ENCODE measurements at places on chromosomes 3 and 15.

DNA sequence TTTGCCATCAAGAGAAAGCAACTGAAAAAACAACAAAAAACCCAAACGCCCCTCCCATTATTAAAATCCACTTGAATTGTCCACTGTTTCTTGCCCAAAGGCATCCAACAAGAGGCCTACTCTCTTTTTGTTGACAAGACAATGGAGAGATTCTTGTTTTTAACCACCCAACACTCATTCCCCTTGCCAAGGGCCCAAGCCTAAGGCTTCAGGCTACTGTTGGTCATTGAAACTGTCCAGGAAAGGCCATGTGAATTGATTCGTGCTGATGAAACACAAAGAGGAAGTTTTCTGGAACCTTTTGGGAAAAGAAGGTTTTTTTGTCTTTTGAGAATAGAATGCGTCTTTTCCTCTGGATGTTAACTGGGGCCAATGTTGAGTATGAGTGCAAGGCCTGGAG lies 157.4 kb upstream of the PFN2 start:
- no peak for DNase-seq

- DNase-seq: no peak
Measured at GRCh38 chr3:127042634-127043033, 59.7 kb downstream of the PLXNA1 start.

- no peak for DNase-seq
Measured at GRCh38 chr15:40852529-40852928, 8.7 kb downstream of the SPINT1 start.

DNA sequence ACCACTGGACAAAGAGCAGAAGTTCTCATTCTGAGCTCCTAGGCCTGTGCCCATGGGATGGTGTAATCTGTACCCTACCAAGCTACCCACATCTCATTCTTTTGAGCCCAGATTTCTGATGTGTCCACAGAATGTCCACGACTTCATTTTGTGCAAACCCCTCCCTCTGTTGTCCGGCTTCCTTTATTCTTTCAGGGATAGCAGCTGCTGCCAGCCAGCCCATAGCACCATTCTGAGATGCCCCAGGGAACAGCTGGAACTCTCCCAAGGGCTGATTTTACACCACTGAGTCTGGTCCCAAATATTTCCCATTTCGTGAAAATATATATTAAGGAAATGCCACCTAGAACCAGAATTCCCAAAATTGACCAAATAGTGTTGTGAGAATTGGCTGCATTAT lies 236.6 kb downstream of the SATB1 start:
- no peak for DNase-seq

DNA sequence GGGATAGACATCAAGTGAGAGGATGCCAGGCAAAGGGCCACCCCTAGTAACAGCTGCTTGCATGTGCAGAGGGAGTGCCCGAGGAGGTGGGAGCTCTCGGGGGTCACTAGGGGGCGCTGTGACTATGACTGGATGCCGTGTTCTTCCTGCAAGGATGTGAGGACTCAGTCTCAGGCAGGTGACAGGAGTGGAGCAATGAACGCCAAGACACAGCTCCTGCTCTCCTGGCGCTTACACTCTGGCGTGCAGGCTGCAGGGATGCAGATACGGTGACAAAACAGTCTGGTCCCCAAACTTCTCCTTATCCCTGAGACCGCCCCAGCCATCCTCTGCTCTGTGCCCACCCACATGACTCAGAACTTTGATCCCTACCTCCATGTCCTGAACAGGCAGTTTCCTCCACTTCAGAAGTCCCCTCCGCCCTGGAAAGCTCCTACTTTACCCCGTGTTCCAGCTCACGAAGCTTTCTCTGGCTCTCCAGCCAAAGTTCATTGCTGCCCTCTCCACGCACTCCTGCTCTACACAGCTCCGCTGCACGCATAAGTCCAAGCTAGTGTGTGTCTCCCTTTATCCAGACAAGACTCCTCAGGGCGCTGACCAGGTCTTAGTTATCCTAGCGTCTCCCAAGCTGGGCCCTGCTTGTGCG lies 14.7 kb downstream of the RHOV start:
- DNase-seq: peak; percentile 83

GRCh38 chr3:4588466-4588865 lies 95.3 kb downstream of the ITPR1 start:
- no peak for DNase-seq

- no peak for DNase-seq
Measured at GRCh38 chr3:140844072-140844471, 97.6 kb upstream of the SLC25A36 start.

DNA sequence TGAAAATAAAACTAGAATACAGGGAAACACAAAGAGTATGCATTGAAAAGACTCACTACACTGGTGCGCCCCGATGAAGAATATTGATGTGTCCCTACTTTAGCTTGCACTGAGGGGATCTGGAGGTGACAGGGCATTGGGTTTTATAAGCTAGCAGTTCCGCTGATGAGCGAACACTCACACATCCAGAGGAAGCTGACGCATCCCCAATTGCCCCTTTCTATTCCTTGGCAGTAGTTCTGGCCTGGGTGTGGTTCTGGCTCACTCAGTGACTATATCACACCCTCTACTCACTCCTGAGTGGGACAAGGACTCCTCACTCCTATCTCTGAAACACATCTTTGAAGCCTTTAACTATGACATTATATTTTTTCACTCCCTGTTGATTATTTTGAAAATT lies 71.0 kb downstream of the B3GNT5 start:
- peak; percentile 33 for DNase-seq

GRCh38 chr15:30671309-30671708 lies 45.4 kb downstream of the ARHGAP11B start:
- DNase-seq: no peak

- no peak for DNase-seq
Measured at GRCh38 chr15:70586241-70586640, 177.1 kb downstream of the UACA start.

- no peak for DNase-seq
Measured at GRCh38 chr3:149000206-149000745, 8.9 kb downstream of the GYG1 start.

DNA sequence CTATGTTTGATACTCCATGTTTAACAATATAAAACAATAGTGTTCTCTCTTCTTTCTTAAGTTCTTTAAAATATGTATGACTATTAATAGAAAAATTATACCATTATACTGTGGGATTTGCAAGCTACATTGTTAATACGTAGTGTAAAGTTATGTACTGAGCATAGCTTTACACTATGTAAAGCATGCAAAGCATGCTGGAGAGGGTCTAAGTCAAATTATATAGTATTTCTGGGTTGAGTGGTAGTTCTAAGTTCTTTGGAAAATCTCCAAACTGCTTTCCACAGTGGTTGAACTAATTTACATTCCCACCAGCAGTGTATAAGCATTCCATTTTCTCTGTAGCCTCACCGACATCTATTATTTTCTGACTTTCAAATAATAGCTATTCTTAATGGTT lies 253.0 kb downstream of the RAP2B start:
- DNase-seq: no peak

DNA sequence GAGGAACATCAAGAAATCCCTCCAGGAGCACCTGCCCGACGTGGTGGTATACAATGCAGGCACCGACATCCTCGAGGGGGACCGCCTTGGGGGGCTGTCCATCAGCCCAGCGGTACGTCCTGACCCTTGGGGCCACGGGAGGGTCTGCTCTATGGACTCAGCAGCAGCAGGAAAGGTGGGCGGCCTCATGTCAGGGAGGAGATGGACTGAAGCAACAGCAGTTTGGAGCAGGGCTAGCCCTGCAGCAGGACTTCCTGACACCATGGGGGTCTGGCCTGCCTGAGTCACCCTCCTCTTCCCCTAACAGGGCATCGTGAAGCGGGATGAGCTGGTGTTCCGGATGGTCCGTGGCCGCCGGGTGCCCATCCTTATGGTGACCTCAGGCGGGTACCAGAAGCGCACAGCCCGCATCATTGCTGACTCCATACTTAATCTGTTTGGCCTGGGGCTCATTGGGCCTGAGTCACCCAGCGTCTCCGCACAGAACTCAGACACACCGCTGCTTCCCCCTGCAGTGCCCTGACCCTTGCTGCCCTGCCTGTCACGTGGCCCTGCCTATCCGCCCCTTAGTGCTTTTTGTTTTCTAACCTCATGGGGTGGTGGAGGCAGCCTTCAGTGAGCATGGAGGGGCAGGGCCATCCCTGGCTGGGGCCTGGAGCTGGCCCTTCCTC lies 24.2 kb downstream of the HDAC11 start:
- no peak for DNase-seq

DNA sequence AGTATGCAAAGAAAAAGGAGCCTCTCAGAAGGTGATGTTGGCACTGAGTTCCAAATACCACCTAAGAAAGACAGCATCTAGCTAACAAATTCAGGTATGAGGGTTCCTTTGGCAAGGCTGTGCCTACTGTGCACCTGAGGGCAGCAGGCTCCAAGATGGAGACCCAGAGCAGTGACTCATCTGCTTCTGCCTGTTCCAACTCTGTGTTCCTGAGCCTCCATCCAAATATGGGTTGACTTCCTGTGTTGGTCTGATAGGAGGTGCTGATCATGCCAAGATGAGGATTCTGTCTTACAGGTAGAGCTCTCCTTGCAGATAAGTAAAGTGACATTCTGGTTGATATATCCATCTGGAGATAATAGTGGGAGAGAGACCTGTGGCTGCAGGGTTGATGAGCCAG lies 26.0 kb downstream of the SV2B start:
- no peak for DNase-seq

DNA sequence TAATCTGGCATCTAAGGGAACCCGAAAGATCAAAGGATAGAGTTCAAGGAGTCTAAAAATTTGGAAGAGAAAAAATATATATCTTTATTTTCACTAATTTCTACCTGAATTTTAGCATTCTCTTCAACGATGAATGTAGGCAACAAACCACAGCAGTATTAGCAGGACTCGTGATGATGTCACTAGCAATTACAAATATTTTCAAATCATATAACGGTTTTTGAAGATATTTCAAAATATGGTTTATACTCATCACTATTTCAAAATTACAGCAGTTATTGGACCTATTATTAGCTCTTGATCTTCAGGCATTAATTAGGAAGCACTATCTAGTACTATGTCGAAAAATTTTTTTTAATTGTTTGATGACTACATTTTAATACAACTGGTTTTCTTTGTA lies 27.0 kb upstream of the ANKDD1A start:
- DNase-seq: no peak

GRCh38 chr3:98768961-98769360 lies 5.8 kb downstream of the ST3GAL6 start:
- no peak for DNase-seq

GRCh38 chr3:118059096-118059495 lies 975.5 kb downstream of the IGSF11 start:
- no peak for DNase-seq

DNA sequence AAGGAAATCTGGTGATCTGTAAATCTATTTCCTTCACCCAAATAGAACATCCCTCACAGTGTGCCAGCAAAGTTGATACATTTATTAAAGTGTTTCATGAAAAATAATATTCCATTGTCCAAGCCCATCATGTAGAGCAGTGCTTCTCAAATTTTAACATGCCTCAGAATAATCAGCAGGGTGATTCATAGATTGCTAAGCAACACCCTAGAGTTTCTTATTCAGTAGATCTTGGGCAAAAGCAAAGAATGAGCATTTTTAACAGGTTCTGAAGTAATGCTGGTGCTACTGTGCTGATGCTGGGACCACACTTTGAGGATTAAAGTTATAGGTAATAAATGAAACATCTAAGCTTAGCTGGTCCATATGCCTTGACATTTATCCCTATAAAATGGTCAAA lies 210.5 kb downstream of the ZIC4 start:
- no peak for DNase-seq

DNA sequence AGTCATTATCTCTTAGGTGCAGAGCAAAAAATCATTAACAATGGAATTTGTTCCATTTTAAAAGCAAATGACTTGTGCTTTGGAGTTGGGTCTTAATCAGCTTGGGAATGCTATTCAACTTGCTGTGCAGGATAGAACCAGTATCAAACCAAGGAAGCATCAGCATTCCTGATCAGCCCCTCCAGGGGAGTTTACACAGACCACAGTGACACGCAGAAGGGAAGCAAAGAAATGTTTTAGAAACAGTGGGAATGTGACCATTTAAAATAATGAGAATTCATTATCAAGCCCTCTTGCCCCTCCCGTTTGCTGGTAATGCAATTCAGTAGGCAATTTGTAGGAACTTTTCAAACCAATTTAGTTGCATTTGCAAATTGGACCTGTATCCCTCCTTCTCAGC lies 155.1 kb downstream of the LRTM1 start:
- DNase-seq: no peak

GRCh38 chr3:73259856-73260255 lies 198.4 kb downstream of the EBLN2 start:
- DNase-seq: no peak

- DNase-seq: peak; percentile 55
Measured at GRCh38 chr3:12557473-12558100, 700 bp downstream of the MKRN2 start.

GRCh38 chr15:97009031-97009431 lies 678.5 kb downstream of the NR2F2 start:
- DNase-seq: no peak

DNA sequence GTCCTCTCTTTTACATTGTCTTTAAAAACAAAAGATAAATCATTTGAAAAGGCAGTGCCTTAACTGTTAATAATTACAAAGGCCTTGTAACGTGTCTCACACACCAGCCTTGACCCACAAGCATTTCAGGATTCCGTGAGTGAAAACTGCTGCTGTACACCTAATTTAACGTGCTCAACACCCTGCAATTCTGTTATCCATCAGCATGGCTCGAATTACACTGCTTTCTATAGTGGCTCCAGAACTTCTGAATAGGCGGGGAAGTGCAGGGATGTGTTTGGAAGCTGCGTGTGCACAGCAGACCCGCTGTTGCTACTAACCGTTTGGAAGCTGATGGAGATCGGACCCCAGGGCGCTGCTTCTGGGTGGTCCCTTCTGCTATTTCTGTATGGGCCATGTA lies 9.9 kb upstream of the ETFA start:
- no peak for DNase-seq

GRCh38 chr3:128844502-128844901 lies 34.9 kb upstream of the ACAD9 start:
- DNase-seq: no peak

DNA sequence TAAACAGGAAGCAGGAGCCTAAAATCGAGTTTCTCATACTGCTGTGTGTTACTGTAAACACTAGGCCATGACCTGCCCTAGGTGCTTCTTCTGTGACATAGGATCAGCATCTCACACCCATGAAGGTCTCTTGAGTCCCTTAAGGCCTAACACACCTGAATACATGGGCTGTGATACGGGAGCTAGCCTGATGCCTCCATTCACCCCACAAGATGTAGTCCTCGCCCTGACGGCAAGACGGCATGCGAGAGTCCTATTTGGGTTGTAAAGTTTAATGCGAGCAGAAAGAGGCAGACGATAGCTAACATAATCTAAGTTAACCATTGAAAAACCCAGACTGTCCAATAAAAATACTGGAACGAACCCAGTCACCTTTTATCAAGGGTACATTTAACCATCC lies 241.1 kb upstream of the ICE2 start:
- DNase-seq: no peak

DNA sequence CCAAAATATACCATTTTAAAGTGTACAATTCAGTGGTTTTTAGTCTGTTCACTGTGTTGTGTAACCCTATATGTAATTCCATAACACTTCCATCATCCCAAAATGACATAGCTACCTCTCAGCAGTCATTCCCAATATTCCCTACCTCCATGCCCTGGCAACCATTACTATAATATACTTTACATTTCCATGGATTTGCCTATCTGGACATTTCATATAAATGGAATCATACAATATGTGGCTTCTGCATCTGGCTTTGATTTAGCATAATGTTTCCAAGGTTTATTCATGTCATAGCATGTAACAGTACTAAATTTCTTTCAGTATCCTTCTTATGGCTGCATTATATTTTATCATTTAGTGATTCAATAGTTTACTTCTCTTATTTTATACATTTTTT lies 25.3 kb downstream of the FAM98B start:
- no peak for DNase-seq
